ENCODE measurements at places on chromosomes 1 and 21.

- DNase-seq: no peak
Measured at GRCh38 chr21:29904359-29905282, 35.2 kb downstream of the GRIK1 start.

DNA sequence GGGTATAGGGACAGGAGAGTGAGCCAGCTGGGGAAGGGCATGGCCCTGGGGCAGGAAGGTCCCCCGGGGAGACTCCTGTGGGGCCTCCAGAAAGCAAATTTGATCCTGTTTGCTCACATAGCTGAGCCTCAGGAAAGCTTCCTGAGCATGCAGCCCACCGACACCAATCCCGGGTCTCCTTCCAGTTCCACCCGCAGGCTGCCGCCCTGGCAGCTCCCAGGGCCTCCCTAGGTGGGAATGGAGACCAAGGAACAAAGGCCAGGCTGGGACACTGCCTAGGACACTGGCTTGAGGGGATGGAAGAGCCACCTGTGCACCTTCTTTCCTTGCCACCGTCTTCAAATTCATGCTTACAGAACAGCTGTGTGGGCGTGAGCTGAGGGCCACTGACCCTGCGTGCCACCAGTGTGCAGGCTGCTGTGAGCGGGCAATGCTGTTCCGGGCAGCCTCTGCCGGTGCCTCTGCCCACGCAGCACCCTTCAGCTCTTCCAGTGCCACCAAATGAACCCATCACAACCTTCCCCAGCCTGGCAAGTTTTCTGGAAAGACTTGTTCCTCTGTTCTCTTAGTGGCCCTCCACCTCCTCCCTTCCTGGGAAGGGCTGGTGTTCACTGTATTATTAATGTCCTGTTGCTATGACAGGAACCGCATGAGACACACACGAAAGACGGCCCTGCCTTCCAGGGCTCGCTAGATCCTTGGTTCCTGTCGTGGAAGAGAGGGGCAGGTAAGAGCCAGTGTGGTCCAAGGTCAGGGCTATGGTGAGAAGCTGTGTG lies 53.6 kb downstream of the ACBD3 start:
- DNase-seq: no peak

- DNase-seq: no peak
Measured at GRCh38 chr21:17532292-17532691, 19.4 kb downstream of the CXADR start.

GRCh38 chr1:9404117-9404914 lies 111.6 kb downstream of the SPSB1 start:
- no peak for DNase-seq

DNA sequence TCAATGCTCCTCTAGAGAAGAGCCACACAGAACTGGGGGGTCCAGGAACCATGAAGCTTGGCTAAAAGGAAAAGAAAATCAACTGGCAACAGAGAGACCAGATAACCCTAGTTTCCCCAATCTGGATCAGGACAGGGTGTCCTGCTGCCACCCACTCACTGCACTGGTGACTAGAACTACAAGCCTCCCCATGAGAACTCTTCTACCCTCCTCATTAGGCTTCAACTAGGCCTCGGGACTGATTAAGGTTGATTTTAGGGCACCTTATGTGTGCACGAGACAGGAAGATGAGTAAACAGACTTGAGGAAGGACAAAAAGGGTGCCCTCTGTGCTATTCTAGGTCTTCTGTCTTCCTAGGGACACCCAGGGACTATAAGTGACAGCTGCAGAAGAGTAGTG lies 2.3 kb upstream of the SF3B4 start:
- DNase-seq: no peak

GRCh38 chr1:232923739-232924386 lies 26.5 kb upstream of the NTPCR start:
- DNase-seq: no peak
